Retina (tissue), 1 donor: ENCODE measurements at places on chromosomes 2 and 18.

- peak; percentile 9 for DNase-seq
Measured at GRCh38 chr2:187224989-187225388, 223.1 kb downstream of the CALCRL start.

DNA sequence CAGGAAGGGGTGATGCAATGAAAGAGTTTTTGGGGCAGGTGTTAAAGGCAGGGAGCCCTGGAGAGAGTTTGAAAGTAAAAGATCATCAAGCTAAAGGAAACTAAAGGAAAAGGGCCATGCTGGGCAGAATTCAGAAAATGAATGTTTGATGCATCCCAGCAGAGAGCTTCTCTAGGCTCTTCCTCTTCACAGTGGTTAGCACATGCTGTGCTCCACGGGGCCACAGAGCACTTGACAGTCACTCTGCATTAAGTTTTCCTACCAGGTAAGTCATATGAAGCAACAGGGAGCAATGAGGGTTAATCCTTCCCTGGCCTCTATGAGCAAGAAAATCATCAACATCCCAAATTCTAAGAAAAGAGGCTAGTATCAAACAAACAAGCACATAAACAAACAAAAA, 895.2 kb downstream of the TRIB2 start:
- no peak for DNase-seq

- no peak for DNase-seq
Measured at GRCh38 chr2:197182668-197183067, 127.9 kb downstream of the ANKRD44 start.

GRCh38 chr2:135473567-135473966, 57.5 kb downstream of the ZRANB3 start:
- DNase-seq, result no peak

DNA sequence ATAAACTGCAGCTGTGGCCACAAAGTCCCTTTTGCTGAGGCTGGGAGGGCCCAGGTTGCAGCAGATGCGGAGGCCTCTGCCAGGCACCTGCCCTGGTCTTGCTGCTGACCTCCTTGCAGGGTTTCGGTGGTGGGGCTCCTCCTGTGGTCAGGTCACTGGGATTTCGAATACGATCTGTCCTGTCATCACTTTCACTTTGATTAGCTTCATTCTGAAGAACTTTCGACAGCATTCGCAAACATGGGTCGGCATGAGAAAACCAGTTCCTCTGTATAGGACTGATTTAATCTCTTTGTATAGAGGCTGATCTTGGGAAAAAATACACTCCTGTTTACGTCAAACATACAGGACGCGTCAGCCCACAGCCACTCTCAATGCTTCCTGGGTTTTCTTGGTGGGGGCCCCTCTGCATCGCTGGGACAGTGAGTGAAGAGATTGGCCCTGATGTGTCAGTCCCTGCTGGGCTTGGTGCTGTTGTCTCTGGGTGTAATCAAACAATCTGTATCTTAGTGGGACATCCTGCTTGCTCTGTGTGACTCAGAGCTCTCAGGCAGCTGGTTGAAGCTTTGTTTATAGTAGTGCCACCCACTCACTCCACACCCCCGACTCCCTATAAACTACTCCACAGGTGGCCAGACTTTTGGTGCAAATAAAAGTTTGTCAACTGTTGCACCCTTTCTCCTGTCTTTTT, 209.4 kb upstream of the CXCR4 start:
- DNase-seq, result peak; percentile 42

GRCh38 chr2:183091318-183091953, 12.9 kb downstream of the DUSP19 start:
- DNase-seq, result no peak

DNA sequence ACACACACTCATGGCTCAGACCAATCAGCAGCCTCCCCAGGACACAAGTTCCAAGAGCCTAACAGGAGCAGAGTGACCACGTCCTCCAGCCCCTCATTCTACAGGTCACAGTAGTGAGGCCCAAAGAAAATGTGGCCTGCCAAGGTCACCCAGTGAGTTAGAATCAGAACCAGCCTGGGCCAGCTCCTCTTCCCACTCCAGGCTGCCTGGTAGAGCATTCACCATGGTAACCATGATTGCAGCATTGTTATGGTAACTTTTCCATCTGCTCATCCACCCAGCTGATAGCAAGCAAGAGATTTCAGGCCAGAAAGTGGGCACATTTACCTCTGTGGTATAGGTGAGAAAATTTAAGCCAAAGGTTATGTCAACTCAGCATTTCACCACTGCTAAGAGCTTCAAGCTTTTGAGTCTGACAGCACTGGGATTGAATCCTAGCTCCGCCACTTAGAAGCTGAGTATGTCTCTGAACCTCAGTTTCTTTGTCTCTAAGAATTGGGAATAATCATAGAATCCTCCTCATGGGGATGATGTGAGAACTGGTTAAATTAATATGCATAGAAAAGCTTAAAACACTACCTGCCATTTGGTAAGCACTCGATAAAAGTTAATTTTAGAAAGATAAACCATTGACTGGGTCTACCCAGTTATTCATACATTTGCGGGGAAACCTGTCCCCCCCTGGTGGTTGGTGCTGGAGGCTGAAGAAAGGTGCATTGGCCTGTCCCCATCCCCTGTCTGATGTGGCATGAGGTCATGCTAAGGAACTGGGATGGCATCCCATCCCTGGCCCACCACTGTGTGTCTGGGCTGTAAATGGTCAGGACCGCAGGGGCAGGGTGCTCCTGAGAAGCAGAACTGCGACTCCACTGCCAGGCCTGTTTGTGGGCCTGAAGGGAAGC, 181.5 kb downstream of the KLHL29 start:
- peak; percentile 43 for DNase-seq

GRCh38 chr2:239354132-239354790, 46.6 kb downstream of the HDAC4 start:
- no peak for DNase-seq

- no peak for DNase-seq
Measured at GRCh38 chr2:64595397-64596176, 58.1 kb downstream of the SERTAD2 start.

- no peak for DNase-seq
Measured at GRCh38 chr2:189010536-189010935, 36.4 kb downstream of the COL3A1 start.
